Activated naive CD8-positive, alpha-beta T cell treated with anti-CD3 and anti-CD28 coated beads, Interleukin-2, amount 10 ng/mL, durations not matched to agents 7 days and 5 days (primary cell): ENCODE measurements at places on chromosomes 2 and 18. TPM values are rescaled to one million over a fixed set of nuclear protein-coding genes. Genes with fewer than 3 reads are reported as not detected.

- H3K27ac ChIP-seq, result no peak overlapping the region
- no peak overlapping the region for H3K4me3 ChIP-seq
- no peak for DNase-seq
- no peaks in the 10 kb centered on the region for H3K36me3 ChIP-seq
- H3K4me1 ChIP-seq, result peaks cover 5% of the 10 kb centered on the region
Measured at GRCh38 chr2:30709516-30709915, 97.7 kb downstream of the CAPN13 start.

GRCh38 chr18:31232775-31233424, 70.2 kb upstream of the DSC1 start:
- H3K4me1 ChIP-seq, result no peaks in the 10 kb centered on the region
- no peak overlapping the region for H3K4me3 ChIP-seq
- no peaks in the 10 kb centered on the region for H3K36me3 ChIP-seq
- H3K27ac ChIP-seq, result no peak overlapping the region

DNA sequence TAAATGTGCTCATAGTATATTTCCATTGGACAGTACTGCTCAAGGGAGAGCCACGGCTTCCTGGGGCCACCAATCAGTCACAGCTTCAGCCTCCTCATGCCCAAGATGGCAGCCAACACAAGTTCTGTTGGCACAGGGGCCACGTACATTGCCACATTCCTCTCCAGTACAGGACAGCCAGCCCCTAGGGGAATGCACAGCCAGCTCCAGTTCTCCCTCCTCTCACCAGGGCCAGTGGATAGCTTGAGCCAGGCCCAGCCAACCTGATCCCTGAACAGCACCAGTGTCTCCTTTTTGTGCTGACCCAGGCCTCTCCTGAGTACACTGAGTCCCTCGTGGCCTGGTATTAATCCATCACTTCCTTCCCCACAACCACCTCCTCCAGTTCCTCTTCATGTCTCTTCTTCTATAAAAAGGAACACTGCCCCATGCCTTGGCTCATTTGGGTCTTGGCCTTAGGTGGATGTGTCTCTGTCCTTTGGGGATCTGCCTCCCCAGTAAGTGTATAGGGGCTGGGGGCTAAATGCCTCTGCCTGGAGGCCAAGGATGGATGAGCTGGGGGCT, 168.7 kb downstream of the TNS1 start:
- DNase-seq, result no peak
- no peaks in the 10 kb centered on the region for H3K4me1 ChIP-seq
- no peak overlapping the region for H3K4me3 ChIP-seq
- H3K36me3 ChIP-seq, result no peaks in the 10 kb centered on the region
- H3K27ac ChIP-seq, result no peak overlapping the region

DNA sequence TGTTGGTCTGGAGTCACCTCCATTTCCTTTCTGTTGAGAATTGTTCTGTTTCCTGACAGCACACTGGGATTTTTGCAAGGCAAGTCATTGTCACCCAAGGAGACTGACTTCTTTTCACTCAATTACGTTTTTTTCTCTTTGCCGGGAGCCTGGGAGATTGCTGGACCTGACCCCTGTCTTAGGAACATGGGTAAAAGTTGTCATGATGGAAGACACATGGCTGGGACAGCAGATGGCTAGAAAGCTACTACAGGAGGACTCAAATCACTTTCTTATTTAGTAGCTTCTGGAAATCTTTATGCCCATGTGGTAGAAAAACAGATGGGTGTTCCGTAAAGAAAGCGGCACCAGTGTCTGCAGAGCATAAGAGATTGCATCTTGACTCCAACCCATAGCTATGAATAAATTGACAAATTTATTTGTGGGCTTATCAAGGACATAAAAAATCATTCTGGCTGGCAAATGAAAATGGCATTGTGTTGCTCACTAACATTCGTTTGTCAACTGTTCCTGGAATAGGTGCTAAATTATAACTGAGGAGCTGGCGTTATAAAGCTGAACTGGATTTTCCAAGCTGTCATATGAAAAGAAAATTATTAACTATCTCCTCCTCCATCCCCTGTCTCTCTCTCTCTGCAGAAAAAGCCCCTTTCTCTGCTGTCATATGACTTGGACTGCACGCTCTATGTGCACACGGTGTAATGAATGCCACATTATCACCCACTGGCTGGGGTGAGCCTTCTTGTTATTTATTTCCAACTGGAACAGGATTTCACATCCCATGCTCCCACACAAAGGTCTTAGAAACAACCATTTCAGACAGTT, 159.8 kb downstream of the SH3RF3 start:
- H3K27me3 ChIP-seq, result peaks cover 4% of the 10 kb centered on the region
- no peak overlapping the region for H3K4me3 ChIP-seq
- H3K36me3 ChIP-seq, result no peaks in the 10 kb centered on the region
- H3K27ac ChIP-seq, result no peak overlapping the region

- no peaks in the 10 kb centered on the region for H3K27me3 ChIP-seq
- no peaks in the 10 kb centered on the region for H3K4me1 ChIP-seq
- no peaks in the 10 kb centered on the region for H3K36me3 ChIP-seq
- H3K27ac ChIP-seq, result no peak overlapping the region
- no peak for DNase-seq
- no peak overlapping the region for H3K4me3 ChIP-seq
Measured at GRCh38 chr2:104583811-104584210, 270.1 kb upstream of the POU3F3 start.

DNA sequence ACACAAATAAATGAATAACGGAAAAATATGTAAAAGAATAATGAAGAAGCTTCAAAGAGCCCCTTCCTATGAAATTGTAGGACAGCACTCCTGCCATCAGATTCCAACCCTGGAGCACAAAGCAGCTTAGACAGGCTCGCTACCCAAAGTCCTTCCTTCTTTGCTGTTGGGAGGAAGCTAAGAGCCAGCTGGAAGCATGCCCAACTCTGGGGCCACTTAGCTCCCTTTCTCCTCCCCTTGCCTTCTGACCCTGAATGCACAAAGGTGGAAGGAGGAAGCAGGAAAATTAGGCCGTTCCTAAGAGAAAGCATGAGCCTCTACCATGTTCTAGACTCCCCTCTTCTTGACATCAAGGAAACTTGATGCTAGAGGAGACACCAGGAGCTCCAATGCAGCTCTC, 700.8 kb downstream of the RNF144A start:
- H3K36me3 ChIP-seq, result peaks cover 16% of the 10 kb centered on the region
- no peak for DNase-seq
- H3K4me3 ChIP-seq, result no peak overlapping the region
- no peak overlapping the region for H3K27ac ChIP-seq
- H3K4me1 ChIP-seq, result peaks cover 14% of the 10 kb centered on the region
- no peaks in the 10 kb centered on the region for H3K27me3 ChIP-seq

GRCh38 chr18:11823545-11823944, 27.7 kb upstream of the CHMP1B start:
- no peaks in the 10 kb centered on the region for H3K36me3 ChIP-seq
- H3K27ac ChIP-seq, result no peak overlapping the region
- no peaks in the 10 kb centered on the region for H3K27me3 ChIP-seq
- H3K4me3 ChIP-seq, result no peak overlapping the region
- no peak for DNase-seq

- DNase-seq, result no peak
- no peaks in the 10 kb centered on the region for H3K27me3 ChIP-seq
- no peak overlapping the region for H3K27ac ChIP-seq
Measured at GRCh38 chr2:163800951-163801381, 65.2 kb upstream of the FIGN start.

DNA sequence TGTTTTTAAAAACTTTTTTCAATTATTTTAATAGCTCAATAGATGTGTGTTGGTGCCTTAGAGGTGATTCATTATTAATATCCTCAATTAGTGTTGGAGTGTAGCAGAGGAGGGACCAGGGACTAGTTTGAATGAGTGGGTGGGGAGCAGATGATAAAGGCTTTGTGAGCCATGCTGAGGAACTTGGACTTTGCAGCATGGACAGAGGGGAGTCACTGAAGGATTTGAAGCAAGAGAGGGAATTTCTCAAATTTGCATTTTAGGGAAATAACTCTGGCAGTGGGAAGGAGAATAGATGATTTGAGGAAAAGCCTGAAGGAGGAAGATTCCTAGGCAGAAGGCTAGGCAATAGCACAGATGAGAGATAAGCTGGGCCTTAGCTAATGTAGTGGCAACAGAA, 42.3 kb upstream of the RMND5A start:
- H3K27ac ChIP-seq, result no peak overlapping the region
- H3K36me3 ChIP-seq, result peaks cover 3% of the 10 kb centered on the region
- no peak for DNase-seq
- H3K27me3 ChIP-seq, result no peaks in the 10 kb centered on the region
- H3K4me1 ChIP-seq, result no peaks in the 10 kb centered on the region
- H3K4me3 ChIP-seq, result no peak overlapping the region

GRCh38 chr2:208531361-208531760, 124.8 kb downstream of the PTH2R start:
- no peaks in the 10 kb centered on the region for H3K27me3 ChIP-seq
- no peak for DNase-seq
- H3K36me3 ChIP-seq, result no peaks in the 10 kb centered on the region
- H3K4me3 ChIP-seq, result no peak overlapping the region
- no peaks in the 10 kb centered on the region for H3K4me1 ChIP-seq

DNA sequence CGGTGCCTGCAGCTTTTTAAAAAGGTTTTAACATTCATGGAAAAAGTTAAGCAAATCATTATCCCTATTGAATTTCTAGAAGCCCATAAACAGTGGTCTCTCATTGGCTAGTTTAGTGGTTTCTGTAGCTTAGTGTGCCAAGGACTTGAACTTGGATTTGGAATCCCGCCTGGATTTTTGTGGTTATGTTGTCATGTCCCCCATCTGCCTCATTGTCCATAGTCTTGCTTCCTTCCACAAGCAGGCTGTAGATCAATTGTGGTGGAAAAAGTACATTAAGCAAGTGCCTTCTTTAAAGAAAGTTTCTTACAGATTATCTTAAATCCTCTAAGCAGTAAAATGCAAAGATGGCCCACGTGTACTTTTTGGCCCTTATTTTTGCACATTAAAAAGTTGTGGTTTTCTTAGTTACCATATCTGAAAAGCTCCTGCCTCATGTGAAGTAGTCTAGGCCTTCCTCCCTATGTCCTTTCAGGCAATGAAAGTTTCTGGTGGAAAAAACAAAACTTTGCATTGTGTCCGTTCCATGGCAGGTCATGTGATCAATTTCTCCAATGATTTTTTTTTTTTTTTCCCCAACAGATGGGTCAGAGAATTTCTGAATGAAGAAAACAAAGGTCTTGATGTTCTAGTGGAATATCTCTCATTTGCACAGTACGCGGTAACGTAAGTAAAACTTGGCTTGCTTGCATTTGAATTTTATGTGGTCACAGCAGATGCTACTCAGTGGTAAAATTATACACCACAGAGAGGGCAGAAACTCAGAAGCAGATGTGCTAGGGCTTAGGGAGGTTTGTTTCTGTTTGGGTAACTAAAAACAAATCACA, 158.9 kb downstream of the PRPF40A start:
- peaks cover 6% of the 10 kb centered on the region for H3K27me3 ChIP-seq
- no peaks in the 10 kb centered on the region for H3K4me1 ChIP-seq
- DNase-seq, result no peak
- H3K27ac ChIP-seq, result no peak overlapping the region

GRCh38 chr2:102171946-102172345, 14.9 kb upstream of the IL1RL2 start:
- peaks cover 2% of the 10 kb centered on the region for H3K27me3 ChIP-seq
- DNase-seq, result no peak
- H3K36me3 ChIP-seq, result peaks cover 3% of the 10 kb centered on the region
- peaks cover 9% of the 10 kb centered on the region for H3K4me1 ChIP-seq
- H3K27ac ChIP-seq, result no peak overlapping the region

- H3K27ac ChIP-seq, result peak overlapping the region; percentile 76
- H3K4me3 ChIP-seq, result peak overlapping the region; percentile 71
- peaks cover 35% of the 10 kb centered on the region for H3K36me3 ChIP-seq
- no peak for DNase-seq
Measured at GRCh38 chr2:48343571-48344440, 186.1 kb upstream of the STON1 start.

GRCh38 chr18:63317556-63317946, 2.0 kb downstream of the BCL2 start:
- peaks cover 48% of the 10 kb centered on the region for H3K36me3 ChIP-seq
- H3K4me1 ChIP-seq, result peaks cover 31% of the 10 kb centered on the region
- H3K4me3 ChIP-seq, result peak overlapping the region; percentile 93
- no peaks in the 10 kb centered on the region for H3K27me3 ChIP-seq

- no peaks in the 10 kb centered on the region for H3K36me3 ChIP-seq
- H3K27me3 ChIP-seq, result no peaks in the 10 kb centered on the region
- no peak for DNase-seq
- H3K4me3 ChIP-seq, result no peak overlapping the region
- H3K27ac ChIP-seq, result no peak overlapping the region
- no peaks in the 10 kb centered on the region for H3K4me1 ChIP-seq
Measured at GRCh38 chr18:7158216-7158615, 40.6 kb upstream of the LAMA1 start.

DNA sequence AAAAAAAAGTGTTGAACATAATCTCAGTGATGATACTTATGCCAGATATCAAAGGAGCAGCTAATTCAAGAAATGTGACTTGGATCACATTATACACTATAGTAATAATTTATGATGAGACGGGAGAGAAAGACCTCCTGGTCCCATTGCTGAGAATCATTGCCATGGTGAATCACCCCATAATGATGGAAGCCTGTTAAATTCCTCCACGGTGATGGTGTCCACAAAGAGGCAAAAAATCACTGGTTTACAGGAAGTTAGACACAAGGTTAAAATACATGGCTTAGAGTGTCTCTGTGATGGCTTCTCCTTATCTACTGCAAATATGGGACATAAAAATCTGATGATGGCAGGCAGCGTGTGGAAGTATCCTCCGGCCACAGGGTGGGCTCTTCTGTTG, 210.0 kb downstream of the CDH2 start:
- H3K4me3 ChIP-seq, result no peak overlapping the region
- H3K36me3 ChIP-seq, result no peaks in the 10 kb centered on the region
- no peaks in the 10 kb centered on the region for H3K27me3 ChIP-seq
- H3K27ac ChIP-seq, result no peak overlapping the region
- DNase-seq, result no peak

- H3K27me3 ChIP-seq, result peaks cover 8% of the 10 kb centered on the region
- peaks cover 20% of the 10 kb centered on the region for H3K4me1 ChIP-seq
- peak overlapping the region; percentile 51 for H3K27ac ChIP-seq
Measured at GRCh38 chr2:161238265-161238559, 70.0 kb upstream of the PSMD14 start.

GRCh38 chr2:221850076-221850475, 278.0 kb upstream of the EPHA4 start:
- H3K27ac ChIP-seq, result no peak overlapping the region
- no peak overlapping the region for H3K4me3 ChIP-seq
- no peak for DNase-seq
- H3K4me1 ChIP-seq, result no peaks in the 10 kb centered on the region
- H3K36me3 ChIP-seq, result no peaks in the 10 kb centered on the region

- no peak overlapping the region for H3K27ac ChIP-seq
- H3K27me3 ChIP-seq, result no peaks in the 10 kb centered on the region
- H3K4me3 ChIP-seq, result no peak overlapping the region
- peak; percentile 39 for DNase-seq
- H3K4me1 ChIP-seq, result peaks cover 4% of the 10 kb centered on the region
- H3K36me3 ChIP-seq, result no peaks in the 10 kb centered on the region
Measured at GRCh38 chr2:231297108-231297908, 98.2 kb upstream of the B3GNT7 start.

- no peaks in the 10 kb centered on the region for H3K27me3 ChIP-seq
- H3K27ac ChIP-seq, result no peak overlapping the region
- no peak for DNase-seq
Measured at GRCh38 chr2:150043172-150043500, 444.3 kb downstream of the RND3 start.

PAIP2B gene
- 4.2 TPM for total RNA-seq

SAG gene
- total RNA-seq, result 0.45 TPM

CREB1 gene
- 101 TPM for total RNA-seq

TCF7L1 gene
- total RNA-seq, result not detected

EPHA4 gene
- total RNA-seq, result 36.4 TPM

SERPINB11 gene
- not detected for total RNA-seq
